NCI-H2029 treated with DMSO at 0.1 percent for 48 hours (cell line): ENCODE measurements at places on chromosomes 7 and 10.

DNA sequence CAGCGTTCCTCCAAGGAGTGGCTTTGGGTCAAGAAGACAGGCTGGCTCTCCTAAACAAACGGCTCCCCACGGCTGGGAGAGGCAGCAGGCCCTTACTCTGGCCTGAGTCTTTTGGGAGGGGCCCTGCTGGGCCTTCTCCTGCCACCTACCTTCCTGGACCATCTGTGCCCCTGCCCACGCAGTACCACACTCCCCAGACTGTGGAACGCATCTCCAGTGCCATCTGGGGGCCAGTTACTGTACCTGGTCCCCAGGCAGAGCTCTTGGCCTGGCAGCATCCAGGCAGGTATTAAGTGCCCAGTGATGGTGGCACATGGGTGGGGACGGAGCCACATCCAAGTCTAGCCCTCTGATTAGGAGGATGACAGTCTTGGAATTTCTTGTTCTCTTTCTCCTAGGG lies 14.4 kb downstream of the ALKBH4 start:
- no peak for DNase-seq

DNA sequence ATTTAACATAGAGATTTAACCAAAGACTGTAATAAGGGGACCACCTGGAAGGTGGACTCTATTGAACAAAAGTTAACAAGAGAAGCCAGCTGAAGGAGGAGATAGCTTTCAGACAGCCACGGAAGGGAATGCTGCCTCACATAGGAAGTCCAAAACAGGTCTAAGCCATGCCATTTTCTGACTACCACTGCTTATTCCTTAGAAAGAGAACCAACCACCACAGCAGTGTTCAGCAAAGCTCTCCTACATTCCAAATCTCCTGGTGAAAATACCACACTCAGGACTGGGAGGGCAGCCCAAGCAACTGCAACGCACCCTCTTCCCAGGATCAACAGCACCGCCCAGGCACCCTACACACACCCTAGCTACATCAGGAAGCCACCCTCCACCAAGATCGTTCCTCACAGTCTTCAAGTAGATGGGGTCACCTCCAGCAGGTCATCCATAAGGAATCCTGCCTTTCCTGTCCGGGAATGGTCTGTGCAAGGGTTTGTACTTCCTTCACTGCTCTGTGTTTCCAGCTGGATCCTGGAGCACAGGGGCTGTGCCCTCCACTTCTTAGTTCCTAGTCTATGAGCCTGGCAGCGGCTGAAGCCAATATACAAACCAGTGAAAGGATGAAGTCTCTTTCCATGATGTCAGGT lies 2.5 kb downstream of the KIAA1549 start:
- no peak for DNase-seq

DNA sequence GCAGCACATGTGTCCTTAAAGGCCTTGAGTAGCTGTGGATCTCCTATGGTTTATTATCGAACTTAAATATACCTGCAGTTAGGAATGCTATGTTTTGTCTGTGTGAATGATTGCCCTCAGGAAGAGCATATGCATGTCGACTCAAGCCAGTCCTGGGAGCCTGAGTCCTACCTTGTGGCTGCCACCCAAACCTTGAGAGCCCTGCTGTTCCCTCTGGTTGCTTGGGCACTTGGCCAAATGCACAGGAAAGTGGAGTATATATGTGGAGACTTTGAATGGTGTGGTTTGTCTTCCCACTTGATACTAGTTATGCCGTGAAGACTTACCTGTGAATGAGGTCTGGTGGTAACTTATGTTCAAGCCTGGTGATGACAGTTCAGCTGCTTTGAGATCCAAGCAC lies 409.8 kb downstream of the LRMDA start:
- no peak for DNase-seq

- peak; percentile 32 for DNase-seq
These were observed 404.2 kb downstream of the THSD7A start for GRCh38 chr7:11427686-11428273.

DNA sequence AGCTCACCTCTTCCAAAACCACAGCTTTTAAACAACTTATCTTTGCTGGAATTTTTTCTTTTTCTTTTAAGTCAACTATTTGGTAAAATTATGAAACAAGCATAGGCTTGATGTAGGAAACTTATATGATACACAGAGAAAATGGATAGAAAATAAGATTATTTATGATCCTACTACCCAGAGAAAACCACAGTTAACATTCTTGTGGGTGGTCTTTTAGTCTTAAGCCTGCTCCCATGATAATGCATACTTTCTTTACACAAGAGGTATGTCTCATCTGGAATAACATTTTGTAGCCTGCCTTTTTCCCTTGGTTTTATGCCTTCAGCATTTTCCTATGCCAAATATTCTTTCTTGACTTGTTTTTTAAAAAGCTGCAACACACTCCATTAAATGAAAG lies 21.4 kb downstream of the PLPP4 start:
- DNase-seq: no peak
